ENCODE measurements at places on chromosomes 7 and 10.

- no peak for DNase-seq
Measured at GRCh38 chr10:63561341-63561740, 40.1 kb downstream of the REEP3 start.

DNA sequence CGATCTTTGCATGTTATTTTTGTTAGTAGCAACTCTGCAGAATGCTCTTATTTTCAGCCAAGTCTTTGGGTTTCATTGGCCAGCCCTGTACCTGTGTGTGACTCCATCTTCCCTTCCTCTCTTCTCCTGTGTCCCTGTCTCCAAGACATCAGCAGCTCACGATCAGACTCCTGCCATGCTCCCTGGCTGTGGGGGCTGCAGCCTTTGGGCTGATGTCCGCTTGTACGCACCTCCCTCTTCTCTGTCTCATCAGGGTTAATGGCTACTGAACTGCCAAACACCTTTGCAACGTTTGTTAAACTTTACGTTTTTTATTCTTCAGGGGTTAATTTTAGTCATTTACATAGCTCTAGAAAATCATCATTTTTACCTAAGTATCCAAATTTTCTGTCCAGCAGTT is 103.5 kb upstream of the RET start:
- DNase-seq: no peak

DNA sequence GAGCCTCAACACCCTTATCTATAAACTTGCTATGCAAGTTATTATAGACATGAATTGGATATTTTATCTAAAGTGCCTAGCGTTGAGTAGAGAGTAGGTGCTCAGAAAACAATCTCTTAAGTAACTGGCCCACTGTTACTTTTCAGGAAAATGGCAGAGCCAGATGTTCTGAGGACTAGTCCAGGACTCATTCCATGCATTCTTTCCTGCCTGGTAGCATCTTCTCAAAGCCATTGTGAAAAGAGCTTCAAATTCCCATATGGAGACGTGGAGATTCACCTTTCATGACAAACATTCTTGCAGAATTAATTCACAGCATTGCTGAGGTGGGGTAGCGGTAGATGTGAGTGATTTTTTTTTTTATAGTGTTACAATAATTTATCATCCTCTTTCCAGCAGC is 35.9 kb upstream of the ITPRID1 start:
- DNase-seq: no peak

GRCh38 chr10:51834548-51834947 is 135.2 kb upstream of the CSTF2T start:
- DNase-seq: no peak

GRCh38 chr10:60901561-60902235 is 42.3 kb downstream of the RHOBTB1 start:
- DNase-seq: no peak

DNA sequence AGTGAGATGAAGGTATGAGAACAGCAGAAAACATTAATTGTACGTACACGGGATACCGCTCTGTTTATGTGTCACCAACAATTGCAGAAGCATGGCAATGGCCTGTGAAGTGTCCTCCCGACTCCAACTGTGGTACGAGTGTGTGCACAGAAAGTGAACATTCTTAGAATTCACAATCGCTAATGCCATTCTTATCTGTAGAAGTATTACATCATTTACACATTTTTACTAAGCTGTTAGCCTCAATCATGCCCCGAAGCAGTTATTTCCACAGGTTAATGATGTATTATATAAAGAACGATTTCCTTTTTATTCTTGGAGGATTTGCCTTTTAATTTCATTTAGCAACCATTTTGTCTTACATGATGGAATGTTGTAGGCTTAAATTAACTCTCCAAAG is 103.4 kb downstream of the EVX1 start:
- no peak for DNase-seq

- DNase-seq: no peak
Measured at GRCh38 chr7:108094933-108095710, 35.0 kb downstream of the LAMB4 start.

- DNase-seq: no peak
Measured at GRCh38 chr10:34373211-34373610, 441.9 kb downstream of the PARD3 start.

Measured in cerebellar nuclear complex (tissue), 1 donor.